Psoas muscle (tissue), 8 donors: ENCODE measurements at places on chromosomes 4 and X.

GRCh38 chr4:126419266-126419665 is 1104.5 kb downstream of the FAT4 start:
- DNase-seq: no peak

DNA sequence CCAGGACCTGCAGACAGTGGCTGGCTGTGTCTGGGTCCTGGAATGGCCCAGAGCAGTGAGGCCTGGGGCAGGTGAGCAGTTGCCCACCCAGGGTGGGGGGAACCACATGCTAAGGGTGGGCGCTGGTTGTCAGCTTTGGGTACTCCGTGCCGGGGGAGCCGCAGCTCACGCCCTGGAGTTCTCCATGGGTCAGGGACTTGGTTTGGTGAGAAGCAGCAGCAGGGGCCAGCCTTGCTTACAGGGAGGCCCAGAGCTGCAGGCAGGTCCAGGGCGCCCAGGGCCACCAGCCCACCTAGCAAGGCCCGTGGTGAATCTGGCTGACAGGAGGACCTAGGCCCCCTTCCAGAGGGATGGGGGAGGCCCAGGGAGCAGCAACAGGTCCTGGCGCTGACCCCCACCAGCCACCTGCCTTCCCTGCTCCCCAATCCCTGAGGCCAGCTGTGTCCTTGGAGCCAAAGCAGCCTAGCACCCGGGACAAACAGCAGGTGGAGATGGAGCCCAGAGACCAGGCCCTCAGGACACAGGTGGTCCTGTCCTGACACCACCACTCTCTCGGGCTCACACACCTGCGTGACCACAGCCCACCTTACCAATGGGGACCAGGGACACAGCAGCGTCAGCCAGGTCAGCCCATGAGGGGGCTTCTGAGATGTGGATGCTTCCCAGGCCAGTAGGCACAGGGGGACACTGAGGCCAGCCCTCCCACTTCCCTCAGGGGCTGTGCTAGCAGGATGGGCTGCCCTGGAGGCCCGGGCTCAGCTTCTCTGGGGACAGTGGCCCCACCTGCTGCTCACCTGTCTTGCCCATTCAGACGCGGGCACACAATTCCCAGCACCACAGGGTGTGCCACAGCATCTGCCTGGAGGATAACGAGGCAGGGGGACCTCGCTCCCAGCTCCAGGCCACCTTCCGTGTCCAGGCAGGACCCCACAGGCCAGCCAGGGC is 3.5 kb downstream of the MXD4 start:
- DNase-seq: peak; percentile 14

DNA sequence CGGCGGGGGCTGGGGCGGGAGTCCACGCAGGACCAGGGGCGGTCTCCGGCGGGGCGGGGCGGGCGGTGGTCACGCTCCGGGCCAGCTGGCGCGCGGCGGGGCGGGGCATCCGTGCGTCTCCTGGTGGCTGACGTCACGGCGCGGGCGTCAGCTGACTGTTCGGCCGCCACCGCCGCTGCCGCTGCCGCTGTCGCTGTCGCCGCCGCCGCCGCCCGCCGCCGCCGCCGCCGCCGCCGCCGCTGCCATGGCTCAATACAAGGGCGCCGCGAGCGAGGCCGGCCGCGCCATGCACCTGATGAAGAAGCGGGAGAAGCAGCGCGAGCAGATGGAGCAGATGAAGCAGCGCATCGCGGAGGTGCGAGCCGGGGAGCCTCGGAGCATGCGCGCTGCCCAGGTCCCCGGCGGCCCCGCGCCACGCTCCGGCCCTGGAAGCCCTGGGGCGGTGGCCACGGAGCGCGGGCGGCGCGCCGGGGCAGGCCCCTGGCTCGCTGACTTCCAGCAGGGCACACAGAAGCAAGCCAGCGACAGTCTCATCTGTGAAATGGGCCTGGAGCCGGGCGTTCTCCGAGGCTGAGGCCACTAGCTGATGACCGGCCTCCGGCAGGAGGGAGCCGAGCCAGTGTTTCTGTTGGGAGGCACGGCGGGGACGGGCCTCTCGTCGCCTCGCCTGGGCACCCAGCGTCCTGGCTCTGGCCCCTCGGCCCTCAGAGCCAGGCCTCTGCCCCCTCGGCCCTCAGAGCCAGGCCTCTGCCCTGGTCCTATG is at the start of gene FAM50A:
Gene FAM50A (plus strand): TSS at position 150 of the 763 bp plus-strand sequence. CDS start 95 bp downstream, at position 245.
- peak; percentile 87 for DNase-seq

GRCh38 chr4:145679991-145680455 is at the start of gene C4orf51:
TSS of gene C4orf51 (plus strand) at chr4:145680146. CDS start at chr4:145680204, 58 bp downstream.
- DNase-seq: no peak

GRCh38 chrX:39809331-39809730 is 288.4 kb downstream of the BCOR start:
- no peak for DNase-seq

GRCh38 chr4:68463796-68464195 is 16.5 kb downstream of the TMPRSS11E start:
- no peak for DNase-seq

DNA sequence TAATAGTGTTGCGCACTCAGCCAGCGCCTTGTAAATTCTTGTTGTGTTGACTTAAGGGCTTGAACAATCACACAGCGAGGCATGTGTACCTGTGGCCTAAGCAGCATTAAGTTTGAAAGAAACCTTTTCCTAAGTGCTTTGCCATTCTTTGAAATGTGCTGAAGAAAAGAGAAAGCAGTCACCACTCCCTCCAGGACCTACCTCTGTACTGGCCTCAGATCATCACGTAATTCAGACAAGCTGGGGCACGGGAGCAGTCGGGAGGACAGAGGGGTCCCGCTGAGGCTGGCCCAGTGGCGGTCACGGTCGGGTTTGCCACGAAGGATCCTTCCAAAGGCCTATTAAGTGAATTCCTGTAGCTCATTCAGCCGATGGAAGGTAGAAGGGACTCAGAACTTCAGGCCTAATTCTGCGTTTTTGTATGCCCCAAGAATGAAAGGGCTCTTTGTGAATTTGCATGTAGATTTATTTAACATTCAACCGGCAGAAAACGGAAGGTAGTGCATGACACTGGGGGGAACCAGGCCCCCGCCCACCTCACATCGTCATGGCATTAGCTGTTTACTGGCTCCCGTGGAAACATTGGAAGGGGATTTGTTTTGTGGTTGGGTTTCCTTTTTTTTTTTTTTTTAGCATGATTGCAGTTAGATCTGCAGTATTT is 106.3 kb downstream of the TRAPPC11 start:
- no peak for DNase-seq

- DNase-seq: no peak
Measured at GRCh38 chrX:101276238-101276637, 14.9 kb downstream of the TAF7L start.

- DNase-seq: no peak
Measured at GRCh38 chr4:148630051-148630450, 187.8 kb upstream of the NR3C2 start.

- DNase-seq: no peak
Measured at GRCh38 chr4:153804722-153805121, 15.8 kb upstream of the SFRP2 start.

GRCh38 chr4:157075401-157075800 is 549 bp upstream of the GLRB start:
- no peak for DNase-seq

GRCh38 chr4:18012807-18013462 is 8.6 kb downstream of the LCORL start:
- no peak for DNase-seq

DNA sequence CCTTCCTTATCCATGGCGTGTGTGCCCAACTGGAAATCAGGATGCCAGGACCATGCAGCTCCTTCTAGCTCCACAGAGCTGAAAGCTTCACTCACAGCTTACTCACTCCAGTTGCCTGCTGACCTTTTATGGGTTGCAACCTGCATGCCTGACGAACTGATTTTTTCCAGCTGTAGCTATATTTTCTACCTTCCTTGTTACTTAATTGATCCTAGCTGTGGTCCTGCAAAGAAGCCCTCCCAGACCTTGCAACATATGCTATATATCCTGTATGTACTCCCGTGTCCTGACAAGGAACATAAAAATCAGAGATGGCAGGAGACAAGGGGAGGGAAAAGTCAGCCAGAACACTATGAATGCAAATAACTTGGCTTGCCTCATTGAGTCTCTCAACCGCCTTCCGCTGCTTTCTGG is 135.3 kb upstream of the LDB2 start:
- no peak for DNase-seq

GRCh38 chrX:75151827-75152592 is 4.1 kb downstream of the ABCB7 start:
- DNase-seq: no peak

DNA sequence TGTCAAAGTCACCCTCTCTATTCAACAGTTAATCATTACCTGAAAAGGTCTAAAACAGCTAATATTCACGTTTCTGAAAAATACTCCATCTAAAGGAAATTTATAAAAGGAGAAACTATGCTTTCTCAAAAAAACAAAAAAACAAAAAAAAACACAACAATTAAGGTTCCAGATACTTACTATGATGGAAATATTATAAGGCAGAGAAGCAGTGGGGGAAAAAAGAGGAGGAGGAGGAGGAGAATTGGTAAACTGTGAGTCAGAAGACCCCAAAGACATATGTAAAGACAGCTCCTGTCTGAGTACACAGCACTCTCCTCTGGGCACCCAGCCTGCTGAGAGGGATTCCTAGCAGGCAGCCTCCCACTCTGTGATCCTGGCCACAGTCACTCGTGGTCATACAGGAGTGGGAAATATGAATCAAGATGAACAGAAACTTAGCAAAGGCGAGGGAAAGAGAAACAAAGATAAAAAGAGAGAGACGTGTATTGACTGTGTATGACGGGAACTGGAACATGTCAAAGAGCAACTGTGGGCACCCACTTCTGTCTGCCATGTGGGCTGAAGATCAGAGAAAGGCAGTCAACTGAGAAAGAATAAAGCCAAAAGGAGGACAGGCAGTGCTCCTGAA is 12.5 kb downstream of the KLHL15 start:
- DNase-seq: no peak

- no peak for DNase-seq
Measured at GRCh38 chrX:39260965-39261364, 459.7 kb downstream of the MID1IP1 start.
